Muscle of leg (tissue), 16 donors: ENCODE measurements at places on chromosomes 6 and 20.

- no peak for DNase-seq
These were observed 27.1 kb upstream of the SYNCRIP start for GRCh38 chr6:85669735-85670194.

DNA sequence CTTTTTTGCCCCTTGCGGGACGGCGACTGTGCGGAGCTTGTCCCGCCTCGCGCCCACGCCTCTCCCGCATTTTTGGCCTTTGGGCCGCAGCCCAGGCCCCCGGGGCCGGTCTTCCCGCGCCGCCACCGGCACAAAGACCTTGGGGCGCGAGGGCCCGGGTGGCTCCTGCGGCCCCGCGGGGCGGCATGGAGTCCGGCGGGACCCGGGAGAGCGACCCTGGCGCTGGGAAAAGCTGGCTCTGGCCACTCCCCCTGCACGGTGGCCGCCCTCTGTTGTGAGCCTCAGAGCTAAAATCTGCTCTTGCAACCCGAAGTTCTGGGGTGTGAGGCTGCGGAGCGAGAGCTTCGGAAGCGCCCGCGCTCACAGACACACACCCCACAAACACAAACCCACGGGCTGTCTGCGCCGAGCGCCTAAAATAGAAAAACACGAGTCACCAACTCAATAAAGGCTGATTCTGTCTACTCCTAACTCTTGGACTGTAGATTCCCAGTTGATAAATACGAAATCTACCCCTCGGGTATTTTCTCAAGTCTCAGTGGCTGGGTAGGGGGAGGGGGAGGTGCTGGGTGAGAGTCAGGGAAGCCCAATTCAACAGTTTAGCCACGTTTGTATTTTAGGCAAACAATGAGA lies 496 bp upstream of the BEND3 start:
- peak; percentile 58 for DNase-seq

- DNase-seq = no peak
These were observed 282.2 kb upstream of the PRND start for GRCh38 chr20:4439461-4439860.

DNA sequence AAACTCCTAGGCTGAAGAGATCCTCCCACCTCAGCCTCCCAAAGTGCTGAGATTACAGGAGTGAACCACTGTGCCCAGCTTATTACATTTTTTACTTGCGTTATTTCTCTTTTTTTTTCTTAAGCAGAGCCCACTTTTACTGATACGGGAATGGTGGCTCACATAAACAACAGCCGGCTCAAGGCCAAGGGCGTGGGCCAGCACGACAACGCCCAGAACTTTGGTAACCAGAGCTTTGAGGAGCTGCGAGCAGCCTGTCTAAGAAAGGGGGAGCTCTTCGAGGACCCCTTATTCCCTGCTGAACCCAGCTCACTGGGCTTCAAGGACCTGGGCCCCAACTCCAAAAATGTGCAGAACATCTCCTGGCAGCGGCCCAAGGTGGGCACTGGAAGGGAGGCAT lies 10.5 kb downstream of the CAPN11 start:
- DNase-seq = no peak

DNA sequence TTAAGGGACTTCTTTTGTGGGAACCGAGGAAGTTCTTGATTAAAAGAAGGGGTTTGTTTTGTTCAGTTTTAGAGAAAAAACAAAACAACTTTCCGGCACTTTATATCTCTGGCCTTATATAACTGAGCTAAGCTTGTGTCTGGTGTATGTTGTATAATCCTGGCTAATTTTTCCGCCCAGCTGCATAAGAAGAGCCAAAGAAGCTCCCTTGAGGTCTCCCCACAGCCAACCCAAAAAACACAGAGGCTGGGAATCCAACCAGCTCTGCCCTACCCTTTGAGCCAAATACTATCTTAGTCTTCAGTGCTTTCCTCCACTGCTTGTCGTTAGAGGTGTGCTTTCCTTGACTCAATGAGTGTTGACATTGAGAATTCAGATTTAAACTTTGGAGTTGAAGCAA lies 45.5 kb upstream of the RNF146 start:
- peak; percentile 70 for DNase-seq

GRCh38 chr6:115882771-115883170 lies 177.9 kb downstream of the FRK start:
- DNase-seq = no peak

- no peak for DNase-seq
These were observed 10.1 kb upstream of the RTF2 start for GRCh38 chr20:56458206-56458821.

DNA sequence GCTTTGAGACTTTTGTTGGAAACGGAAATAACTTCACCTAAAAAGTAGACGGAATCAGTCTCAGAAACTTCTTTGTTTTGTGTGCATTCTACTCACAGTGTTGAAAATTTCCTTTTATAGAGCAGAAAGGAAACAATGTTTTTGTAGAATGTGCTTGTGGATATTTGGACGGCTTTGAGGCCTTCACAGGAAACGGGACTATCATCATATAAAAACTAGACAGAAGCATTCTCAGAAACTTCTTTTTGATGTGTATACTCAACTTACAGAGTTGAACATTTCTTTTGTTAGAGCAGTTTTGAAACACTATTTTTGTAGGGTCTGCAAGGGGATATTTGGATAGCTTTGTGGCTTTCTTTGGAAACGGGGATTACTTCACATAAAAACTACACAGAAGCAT lies 627.5 kb upstream of the ZNF337 start:
- DNase-seq = no peak

GRCh38 chr6:143064951-143065683 lies 4.4 kb downstream of the AIG1 start:
- no peak for DNase-seq

DNA sequence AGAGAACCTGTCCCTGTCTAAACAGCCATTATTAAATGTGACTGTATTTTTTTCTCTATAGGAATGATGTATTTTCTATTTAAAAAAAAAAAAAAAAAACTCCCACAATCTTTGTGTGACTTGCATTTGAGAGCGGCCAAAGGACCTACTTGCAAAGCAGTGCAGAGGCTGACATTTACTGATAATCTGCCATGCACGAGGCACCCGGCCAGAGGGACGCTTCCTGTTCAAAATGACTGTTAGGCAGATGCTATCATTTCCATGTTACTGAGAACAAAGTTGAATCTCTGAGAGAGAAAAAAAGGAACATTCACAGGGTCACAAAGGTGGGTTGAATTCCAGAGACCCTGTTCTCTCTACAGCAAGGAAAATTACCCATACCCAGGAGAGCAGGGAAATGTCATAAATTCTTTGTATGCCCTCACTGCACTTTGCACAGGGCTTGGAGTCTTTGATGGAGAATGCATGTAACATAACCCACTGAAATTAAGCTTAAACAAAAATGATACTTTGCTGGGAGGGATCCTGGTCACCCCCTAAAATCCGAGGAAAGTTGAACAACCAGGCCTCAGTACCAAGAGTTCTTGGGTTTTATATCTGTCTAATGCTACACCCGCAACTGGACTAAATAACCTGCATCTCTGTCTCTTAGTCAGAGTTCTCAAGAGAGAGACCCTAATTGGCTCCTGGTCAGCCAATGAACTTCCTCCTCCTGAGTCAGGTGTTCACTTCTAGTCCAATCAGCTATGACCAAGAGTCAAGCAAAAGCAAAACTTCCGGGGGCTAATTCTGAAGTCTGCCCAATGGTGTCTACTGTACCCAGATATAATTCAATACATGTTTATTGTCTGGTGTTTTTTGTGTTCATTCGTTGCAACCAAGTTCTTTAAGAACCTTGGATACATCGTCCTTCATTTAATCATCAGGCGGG lies 61.2 kb downstream of the GCLC start:
- DNase-seq = peak; percentile 55

DNA sequence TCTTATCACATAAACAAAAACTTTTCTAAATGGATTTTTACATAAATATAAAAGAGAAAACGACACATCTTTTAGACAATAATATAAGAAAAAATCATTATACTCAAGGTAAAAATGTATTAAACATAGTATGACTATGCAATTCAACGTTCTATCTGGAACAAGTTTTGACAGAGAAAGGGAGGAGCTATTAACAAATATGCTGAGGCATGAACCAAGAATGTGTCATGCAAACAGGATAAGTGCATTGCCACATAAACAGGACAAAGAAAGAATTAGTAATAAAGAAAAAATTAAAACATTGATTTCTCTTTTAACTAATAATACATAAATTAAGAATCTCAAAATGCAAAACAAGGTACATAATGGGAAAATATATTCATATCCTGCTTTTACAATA lies 1353.4 kb upstream of the GJE1 start:
- DNase-seq = no peak

GRCh38 chr20:20317195-20317594 lies 50.7 kb upstream of the INSM1 start:
- DNase-seq = peak; percentile 72

- DNase-seq = no peak
These were observed 12.1 kb downstream of the CEP85L start for GRCh38 chr6:118639054-118639964.

DNA sequence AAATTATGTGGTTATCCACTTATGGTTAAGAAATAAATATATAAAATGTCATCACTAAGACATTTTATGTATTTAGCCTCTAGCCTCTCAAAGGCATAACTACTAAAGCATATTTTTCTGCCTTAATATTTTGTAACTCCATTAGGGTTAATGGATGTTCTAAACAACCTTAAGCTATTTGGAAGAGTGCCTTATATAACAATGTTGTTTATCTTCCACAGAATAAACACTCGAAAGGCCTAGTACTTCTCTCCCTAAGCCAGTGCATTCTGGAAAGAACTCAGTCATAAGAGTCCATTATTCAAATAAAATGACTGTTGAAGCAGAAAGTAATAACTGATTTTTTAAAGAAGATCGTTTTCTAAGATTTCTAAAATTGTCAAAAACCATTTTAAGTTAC lies 15.0 kb upstream of the PRIM2 start:
- DNase-seq = no peak

GRCh38 chr6:43096451-43097097 lies 20.5 kb downstream of the PTK7 start:
- DNase-seq = peak; percentile 22

DNA sequence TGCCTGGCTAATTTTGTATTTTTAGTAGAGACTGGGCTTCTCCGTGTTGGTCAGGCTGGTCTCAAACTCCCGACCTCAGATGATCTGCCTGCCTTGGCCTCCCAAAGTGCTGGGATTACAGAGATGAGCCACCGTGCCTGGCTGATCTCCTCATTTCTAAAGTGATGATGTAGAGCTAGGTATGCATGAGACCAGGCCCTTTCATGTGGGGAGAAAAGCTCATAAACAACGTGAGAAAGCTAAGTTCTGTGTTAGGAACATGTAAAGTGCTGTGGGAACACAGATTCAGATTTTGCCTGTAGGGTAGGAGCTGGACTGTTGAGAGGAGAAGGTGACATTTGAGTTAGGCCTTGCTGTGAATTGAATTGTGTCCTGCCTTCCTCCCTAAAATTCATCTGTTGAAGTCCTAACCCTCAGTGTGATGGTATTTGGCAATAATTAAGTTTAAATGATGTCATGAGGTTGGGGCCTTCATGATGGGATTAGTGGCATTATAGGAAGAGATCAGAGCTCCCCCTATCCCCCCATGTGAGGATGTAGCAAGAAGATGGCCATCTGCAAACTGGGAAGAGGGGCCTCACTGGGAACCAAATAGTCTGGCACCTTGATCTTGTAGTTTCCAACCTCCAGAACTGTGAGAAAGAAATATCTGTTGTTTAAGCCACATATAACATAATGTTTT lies 49.2 kb downstream of the SCAND1 start:
- DNase-seq = no peak

- no peak for DNase-seq
These were observed 101.0 kb downstream of the ADAT2 start for GRCh38 chr6:143349530-143349929.

GRCh38 chr20:36886859-36887751 lies 11.2 kb downstream of the TLDC2 start:
- DNase-seq = peak; percentile 83

- no peak for DNase-seq
These were observed 403.0 kb upstream of the SPTLC3 start for GRCh38 chr20:12605751-12606150.

DNA sequence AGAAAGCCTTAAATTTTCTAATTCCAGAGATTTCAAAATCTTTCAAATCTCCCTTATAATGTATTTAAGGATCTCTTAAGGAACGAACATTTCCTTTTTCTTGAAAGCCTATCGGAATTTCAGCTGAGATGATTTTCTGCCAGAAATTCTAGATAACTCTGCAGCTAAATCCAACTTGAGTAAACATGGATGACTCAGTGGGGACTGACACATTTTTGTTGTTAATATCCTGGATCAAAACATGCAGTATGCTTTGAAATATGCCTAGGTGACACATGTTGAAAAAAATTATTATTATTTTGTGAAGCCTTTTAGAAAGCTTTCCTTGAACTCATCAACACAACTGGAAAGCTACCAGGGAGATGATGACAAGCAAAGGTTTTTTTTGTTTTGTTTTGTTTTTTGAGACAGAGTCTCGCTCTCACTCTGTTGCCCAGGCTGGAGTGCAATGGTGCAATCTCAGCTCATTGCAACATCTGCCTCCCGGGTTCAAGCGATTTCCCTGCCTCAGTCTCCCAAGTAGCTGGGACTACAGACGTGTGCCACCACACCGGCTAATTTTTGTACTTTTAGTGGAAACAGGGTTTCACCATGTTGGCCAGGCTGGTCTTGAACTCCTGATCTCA lies 140.1 kb upstream of the SNX9 start:
- DNase-seq = peak; percentile 49

- DNase-seq = no peak
These were observed 40.1 kb downstream of the HECA start for GRCh38 chr6:139174961-139175360.

- DNase-seq = peak; percentile 59
These were observed 48.5 kb downstream of the RPF2 start for GRCh38 chr6:111030008-111031007.

GRCh38 chr6:14031516-14031915 lies 86.1 kb upstream of the CD83 start:
- no peak for DNase-seq

- DNase-seq = peak; percentile 95
These were observed 118.8 kb downstream of the BMP5 start for GRCh38 chr6:55756531-55757031.

GRCh38 chr6:159680104-159680503 lies 12.9 kb downstream of the SOD2 start:
- DNase-seq = no peak

- no peak for DNase-seq
These were observed at the start of gene TPMT for GRCh38 chr6:18154507-18155149. TPMT (minus strand) TSS chr6:18155077; CDS start chr6:18149127, 5,950 bp downstream.
